ENCODE measurements at places on chromosomes 11 and 22.

DNA sequence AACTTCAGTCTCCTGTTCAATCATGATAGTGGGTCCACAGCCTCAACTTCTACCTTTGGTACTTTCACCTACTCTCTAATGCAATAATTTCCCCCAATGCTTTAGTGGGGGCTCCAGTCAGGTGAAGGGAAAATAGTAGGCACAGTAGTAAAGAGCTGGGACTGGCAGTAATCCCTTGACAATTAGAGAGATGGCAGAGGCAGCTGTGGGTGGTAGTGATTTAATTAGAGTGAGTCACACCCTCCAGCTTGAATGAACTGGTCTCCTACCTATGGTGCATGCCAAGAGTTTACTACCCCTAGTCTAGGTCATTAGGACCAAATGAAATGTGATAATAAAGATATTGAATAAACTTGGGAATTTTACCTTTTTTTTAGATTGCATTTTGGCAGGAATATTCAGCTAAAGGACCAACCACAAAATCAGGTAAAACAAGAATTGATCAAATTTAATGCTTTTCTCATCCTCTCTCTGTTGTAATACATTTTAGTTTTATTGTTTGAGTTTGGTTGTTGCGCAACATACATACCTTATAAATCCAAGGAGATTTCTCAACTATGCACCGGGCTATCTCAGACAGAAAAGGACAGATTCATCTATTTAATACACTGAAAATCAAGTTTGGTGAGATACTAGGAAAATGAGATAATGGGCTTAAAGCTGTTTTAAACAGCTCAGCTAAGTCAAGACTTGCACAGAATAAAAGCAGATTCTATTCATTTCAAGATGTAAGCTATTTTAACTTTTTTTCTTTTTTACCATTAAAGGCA, 9.0 kb downstream of the PRRG4 start:
- DNase-seq: no peak

DNA sequence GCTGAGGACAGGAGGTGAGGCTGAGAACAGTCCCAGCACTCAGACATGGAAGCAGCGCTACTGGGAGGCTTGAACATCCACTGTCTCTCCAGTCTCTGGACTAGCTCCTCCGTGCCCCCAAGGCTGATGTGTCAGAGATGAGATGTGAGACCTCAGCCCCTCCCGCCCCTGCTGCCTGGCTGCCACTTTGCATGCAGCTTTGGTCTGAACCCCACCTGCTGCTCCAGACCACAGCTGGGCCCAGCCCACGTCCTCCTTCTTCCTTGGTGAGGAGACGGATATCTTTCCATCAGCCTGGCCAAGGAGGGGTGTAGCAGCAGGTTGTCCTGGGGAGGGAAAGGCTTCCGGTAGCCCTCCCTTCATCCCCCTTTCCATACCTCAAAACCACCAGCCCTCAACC, 148.0 kb upstream of the B3GAT1 start:
- DNase-seq: no peak

DNA sequence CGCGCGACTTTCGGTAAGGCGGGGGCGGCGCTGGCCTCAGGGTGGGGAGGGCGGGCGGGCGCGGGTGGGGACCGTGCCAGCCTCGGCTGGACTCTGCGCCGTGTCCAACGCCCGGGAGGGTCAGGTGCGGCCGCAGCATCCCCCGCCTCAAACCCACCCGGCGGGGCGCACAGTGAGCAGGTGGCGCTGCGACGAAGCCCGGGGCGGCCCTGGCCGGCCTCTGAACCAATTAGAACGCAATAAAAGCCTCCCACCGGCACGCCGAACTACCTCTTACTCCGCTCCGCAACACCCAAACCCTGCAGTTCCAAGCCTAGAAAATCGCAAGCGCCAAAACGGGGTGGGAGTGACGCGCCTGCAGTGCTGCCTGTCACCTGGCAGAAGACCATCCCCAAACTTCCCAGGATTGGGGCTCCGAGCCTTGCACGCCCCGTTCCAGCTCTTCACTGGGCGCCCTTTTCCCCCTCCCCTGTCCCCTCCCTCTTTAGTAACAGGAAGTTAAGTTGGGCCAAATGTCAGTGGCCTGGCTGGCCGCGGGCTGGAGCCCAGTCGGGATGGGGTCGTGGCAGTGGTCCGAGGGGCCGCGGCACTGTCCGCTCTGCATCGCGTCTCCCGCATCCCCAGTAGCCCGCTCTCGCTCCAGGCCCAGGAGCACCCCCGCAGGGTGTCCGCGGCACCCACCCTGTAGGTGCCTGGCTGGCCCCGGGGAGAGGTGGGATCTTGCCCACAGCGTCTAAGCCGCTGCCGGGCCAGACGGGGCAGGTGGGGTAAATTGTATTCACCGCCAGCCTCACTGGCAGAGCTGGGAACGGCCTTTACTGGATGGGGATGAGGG, 541 bp downstream of the MICAL2 start:
- no peak for DNase-seq

- DNase-seq: no peak
Observed at GRCh38 chr11:96238563-96239135, 104.3 kb downstream of the MAML2 start.

- no peak for DNase-seq
Observed at GRCh38 chr22:44802071-44802700, 49.8 kb downstream of the ARHGAP8 start.

- no peak for DNase-seq
Observed at GRCh38 chr11:6681505-6681904, 1.6 kb downstream of the MRPL17 start.

DNA sequence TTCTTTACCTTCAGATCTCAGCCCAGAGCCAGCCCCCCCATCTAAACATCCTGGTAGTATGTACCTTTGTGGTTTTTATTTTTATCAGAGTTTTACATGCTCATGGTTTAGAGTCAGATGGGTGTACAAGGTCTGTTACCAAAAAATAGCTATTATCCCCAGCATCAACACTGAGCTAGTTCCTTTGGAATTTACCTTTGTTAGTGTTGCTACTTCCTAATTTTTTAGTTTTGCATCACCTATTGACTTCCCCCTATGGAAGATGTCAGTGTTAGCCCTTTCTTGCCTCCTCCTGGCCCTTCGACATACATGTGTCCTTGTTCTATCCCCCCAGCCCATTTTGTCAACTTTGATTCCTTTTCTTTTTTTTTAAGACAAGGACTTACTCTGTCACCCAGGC, 7.4 kb downstream of the UPB1 start:
- DNase-seq: no peak

- DNase-seq: no peak
Observed at GRCh38 chr11:61750631-61751273, 1.7 kb upstream of the MYRF start.

DNA sequence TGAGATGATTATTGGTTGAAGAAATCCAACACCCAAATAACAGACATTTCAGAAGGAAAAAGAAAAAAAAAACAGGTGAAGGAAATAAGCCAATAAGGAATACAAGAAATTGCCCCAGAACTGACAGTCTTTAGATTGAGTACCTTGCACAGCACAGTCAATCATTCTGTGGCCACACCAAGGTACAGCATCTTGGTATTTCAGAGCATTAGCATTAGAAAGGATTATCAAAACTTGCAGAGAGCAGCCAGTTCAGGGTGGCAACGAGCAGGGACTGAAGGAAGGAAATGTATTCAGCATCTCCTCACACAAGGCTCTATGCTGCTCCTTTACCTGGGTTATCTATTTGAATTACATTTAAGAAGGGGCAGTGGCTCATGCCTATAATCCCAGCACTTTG, 2.1 kb downstream of the ADA2 start:
- DNase-seq: no peak

DNA sequence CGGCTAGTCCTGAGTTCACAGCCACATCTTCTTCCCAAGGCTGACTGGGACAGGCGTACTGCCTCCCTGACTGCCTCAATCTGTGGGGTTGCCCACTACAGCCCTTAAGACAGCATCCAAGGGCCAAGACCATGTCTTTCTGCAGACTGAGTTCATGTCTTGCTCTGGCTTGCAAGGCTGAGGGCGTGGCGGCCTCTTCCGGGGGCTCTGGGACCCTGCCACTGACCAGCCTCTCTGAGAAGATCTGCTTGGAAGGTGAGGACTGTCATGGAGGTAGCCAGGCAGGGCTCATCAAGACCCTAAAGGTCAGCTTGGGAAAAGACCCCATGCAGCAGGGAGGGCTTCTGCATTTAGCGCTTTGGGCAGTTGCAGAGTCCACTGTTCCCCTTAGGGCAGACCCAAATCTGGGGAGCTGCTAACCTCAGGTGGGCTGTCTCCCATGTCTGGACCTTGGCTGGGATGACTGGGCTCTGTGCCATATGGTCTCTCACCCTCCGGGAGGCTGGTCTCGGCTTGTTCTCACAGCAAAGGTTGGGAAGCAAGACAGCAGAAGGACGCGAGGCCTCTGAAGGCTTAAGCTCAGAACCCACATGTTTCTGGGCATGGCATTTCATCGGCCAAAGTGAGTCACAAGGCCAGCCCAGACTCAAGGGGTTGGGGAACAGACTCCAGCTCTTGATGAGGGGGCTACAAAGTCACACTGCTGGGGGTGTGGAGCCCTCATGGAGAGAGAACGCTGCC, 109.1 kb upstream of the LMO1 start:
- DNase-seq: no peak

- DNase-seq: no peak
Observed at GRCh38 chr11:113351480-113351879, 36.1 kb upstream of the ANKK1 start.

DNA sequence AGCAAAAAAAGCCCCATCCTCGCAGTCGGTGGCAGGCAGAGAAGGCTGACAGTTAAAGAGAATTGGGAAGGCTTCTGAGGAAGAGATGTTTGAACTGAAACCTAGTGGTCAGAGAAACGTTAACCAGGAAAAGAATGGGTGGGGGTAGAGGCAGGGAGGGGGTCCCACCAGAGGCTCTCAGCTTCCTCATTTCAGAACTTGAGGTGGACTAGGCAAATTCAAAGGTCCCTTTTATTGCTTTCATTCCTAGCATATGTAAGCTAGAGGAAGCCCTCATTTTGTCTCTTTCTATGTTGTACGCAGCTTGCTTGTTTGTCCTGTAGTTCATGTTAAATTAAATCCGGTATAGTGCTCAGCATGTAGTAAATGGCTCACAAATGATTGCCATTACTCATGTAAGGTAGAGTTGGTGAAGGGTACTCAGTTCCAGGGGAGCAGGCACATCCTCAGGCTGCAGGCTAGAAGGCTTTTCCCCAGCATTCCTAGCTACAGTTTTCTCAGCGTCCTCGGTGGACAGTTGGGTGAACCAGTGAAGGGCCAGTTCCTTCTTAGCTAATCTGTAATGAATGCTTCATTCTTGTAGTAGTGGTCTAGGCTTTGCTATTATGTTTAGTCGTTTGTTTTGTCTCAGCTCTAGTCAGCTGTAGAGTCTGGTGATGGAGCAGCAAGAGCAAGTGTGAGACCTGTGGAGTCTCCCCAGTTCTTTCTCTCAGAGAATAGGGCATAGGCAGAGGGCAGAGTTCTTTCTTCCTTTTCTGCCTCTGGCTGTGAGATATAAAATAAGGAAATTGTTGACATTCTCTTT, 58.6 kb downstream of the UVRAG start:
- DNase-seq: no peak

GRCh38 chr11:2561696-2562581, 117.1 kb downstream of the KCNQ1 start:
- DNase-seq: peak; percentile 92

- DNase-seq: no peak
Observed at GRCh38 chr11:44793350-44794090, 66.8 kb downstream of the TSPAN18 start.

- DNase-seq: no peak
Observed at GRCh38 chr11:1705126-1706052, 8.4 kb downstream of the KRTAP5-6 start.

DNA sequence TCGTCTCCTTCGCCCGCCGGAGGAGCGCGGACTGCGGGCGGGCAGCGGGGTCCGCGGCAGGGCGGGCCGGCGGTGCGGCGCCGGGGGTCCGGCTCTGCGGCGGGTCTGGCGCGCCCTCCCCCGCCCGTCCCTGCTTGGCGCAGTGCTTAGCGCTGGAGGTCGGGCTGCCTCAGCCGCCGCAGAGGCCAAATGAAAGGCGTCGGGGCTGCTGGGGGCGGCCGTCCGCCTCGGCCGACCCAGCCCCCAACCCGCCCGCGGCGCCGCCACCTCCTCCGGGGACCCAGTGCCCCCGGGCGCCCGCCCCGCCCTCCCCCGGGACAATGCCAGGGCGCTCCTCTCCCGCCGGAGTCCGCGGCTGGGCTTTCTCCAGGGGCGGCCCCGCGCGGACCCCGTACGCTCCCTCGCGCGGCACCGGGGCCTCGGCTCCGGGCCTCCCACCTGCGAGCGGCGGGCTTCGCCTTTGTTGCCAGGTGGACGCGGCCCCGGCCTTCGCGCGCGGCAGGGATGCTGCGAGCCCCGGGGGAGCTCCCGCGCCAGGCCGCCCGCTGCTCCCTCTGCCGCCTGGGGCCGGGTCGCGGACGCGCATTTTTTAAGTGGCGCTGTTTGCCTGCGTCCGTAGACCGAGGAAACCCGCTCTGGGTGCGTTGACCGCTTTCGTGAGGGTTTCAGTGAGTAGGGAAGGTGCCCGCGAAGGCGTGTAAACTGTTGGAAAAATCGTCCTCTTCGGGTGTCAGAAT, 583 bp downstream of the APLP2 start:
- peak; percentile 40 for DNase-seq

DNA sequence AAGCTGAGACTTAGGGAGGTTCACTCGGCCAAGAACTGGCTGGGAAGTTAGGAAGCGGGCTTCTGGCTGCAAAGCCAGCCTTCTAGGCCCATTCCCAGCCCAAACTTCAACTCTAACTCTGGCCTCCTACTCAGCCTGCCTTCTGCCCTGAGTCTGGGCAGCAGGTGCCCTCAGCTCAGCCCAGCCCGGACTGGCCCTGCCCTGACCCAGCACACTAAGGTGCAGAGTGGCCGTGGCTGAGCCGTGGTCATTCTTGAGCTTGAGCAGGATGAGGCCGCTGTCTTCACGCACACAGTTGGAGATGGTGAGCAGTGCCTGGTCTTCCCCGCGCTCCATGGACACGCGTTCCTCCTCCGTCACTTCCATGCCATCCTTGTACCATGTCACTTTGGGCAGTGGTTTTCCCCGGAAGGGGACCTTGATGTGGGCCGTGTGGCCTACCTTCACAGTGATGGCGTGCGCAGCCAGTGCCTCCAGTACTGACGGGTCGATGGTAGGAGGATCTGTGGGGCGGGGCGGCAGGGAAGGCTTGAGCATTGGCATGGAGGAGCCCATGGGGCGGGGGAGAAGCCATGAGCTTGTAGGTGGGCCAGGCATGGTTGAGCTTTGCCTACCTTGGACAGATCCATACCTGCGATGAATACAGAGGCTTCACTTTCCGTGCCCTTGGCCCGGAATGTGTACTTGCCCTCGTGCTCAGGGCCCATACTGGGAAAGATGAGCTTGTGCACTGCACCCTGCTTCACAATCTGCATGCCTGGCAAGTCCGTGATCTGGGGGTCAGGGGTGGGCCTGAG, 12.1 kb downstream of the IGSF22 start:
- DNase-seq: no peak

- DNase-seq: no peak
Observed at GRCh38 chr11:110327508-110327907, 31.1 kb upstream of the RDX start.

DNA sequence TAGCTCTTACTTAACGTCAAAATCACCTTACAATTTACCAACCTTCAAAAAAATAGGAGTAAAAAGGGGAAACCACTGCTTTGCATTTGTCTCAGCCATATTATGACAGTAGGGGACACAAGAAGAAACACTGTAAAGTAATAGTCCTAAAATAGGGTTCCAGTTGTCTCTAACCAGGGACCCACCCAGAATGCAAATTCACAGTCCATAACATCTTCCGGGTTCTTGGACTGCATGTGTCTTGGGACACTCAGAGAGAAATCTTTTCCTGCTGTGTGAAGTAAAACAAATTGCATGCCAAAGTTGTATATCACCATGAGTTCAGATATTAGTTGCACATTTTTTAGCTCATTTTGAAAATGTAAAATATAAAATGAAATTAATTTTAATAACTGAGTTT, 69.8 kb upstream of the PGR start:
- DNase-seq: no peak

Data from hypothalamus (tissue), 51 donors.